CD8-positive, alpha-beta T cell (primary cell): ENCODE measurements at places on chromosomes 6 and 20.

DNA sequence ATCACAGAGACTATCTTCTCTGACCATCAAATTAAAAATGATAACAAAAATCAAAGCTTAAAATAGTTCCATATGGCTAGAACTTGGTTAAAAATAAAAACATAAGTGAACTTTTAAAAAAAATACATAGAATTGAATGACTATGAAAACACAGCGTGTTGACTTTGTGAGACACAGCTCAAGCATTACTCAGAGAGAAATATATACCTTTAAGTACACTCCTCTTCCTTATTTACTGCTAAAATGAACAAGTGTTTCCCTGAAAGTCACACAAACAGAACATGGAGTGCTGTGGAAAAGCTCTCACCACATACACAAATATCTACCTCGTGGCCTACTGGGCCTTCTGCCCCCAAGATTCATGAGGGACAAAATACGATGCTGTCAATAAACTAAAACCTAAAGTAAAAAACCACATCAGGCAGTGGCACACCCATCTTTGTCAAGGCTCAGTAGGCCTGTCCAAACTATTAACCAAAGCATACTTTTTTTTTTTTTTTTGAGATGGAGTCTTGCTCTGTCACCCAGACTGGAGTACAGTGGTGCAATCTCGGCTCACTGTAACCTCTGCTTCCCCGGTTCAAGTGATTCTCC lies 7.5 kb downstream of the FAXC start:
- DNase-seq: no peak

- DNase-seq: no peak
Observed at GRCh38 chr6:43393602-43394001, 24.2 kb upstream of the ZNF318 start.

- no peak for DNase-seq
Observed at GRCh38 chr6:30849903-30850651, 34.2 kb upstream of the DDR1 start.

DNA sequence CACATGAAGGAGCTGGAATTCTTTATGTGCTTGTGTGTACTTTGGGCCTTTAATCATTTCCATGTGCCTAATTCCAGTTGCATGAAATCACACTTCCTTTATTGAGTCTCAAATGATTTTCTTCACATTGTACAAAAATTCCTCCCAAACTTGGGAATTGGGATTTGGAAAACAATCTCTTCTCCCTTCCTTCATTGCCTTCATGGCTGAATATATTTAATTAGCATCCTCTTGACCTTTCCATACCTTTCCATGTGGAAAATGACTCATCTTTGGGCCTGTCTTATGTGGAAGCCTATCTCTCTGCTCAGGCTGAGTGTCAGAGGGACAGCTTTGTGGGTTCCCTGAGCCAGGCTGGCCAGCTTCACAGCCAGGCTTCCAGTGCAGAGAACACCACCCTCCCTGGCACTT lies 33.0 kb upstream of the CDH4 start:
- DNase-seq: no peak

GRCh38 chr20:22160101-22160652 lies 424.2 kb downstream of the FOXA2 start:
- DNase-seq: no peak

DNA sequence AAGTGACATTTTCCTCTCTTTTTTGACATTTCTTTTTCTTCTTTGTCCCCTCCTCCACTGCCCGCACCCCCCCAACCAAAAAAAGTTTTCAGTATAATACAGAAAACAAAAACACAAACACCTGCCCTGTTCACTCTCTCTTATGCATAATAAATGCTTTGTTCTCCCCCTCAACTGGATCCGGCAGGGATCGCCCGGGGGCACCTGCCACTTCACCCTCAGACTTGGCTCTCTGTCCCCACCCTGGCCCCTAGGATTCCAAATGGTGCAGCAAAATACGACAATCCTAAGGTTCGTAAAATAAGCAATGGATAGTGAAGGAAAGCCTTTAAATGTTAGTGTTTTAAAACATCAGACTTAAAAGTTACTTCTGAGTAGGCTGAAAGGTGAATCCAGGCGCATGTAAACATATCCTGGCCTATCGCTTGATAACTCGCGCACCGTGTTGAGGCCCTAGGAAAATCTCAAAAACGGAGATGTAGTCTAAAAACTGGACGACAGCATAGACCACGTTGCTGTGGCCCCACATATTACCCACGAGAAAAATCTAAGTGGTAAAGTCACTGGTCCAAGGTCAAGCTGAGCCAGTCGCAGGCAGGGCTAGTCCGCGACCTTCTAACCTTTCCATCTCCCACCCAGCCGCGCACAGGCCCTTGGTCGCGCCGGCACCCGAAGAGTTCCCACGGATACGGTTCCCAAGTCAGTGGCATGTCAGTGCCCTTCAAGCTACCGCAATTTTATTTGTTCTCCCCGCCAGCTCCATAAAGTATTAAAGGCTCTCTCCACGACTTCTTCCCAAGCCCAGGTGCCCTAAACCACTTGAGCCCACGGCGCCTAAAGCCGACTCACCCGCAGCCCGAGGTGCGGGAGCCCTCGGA lies 130.8 kb downstream of the OGFRL1 start:
- DNase-seq: no peak

- no peak for DNase-seq
Observed at GRCh38 chr6:110816677-110817076, 1.4 kb upstream of the CDK19 start.

- DNase-seq: peak; percentile 51
Observed at GRCh38 chr6:143513410-143513809, 1.9 kb upstream of the FUCA2 start.

GRCh38 chr6:158405933-158406332 lies 93.7 kb downstream of the TULP4 start:
- DNase-seq: no peak

- DNase-seq: no peak
Observed at GRCh38 chr6:164996838-164997237, 312.6 kb downstream of the C6orf118 start.

- DNase-seq: no peak
Observed at GRCh38 chr20:47235111-47235510, 121.4 kb downstream of the ZMYND8 start.

GRCh38 chr6:45072016-45072415 lies 256.1 kb upstream of the RUNX2 start:
- no peak for DNase-seq

- DNase-seq: no peak
Observed at GRCh38 chr6:83518816-83519480, 6.6 kb downstream of the PRSS35 start.

- DNase-seq: peak; percentile 3
Observed at GRCh38 chr20:34215711-34216381, 25.4 kb upstream of the ASIP start.

GRCh38 chr20:42795111-42795695 lies 394.5 kb downstream of the PTPRT start:
- DNase-seq: no peak

DNA sequence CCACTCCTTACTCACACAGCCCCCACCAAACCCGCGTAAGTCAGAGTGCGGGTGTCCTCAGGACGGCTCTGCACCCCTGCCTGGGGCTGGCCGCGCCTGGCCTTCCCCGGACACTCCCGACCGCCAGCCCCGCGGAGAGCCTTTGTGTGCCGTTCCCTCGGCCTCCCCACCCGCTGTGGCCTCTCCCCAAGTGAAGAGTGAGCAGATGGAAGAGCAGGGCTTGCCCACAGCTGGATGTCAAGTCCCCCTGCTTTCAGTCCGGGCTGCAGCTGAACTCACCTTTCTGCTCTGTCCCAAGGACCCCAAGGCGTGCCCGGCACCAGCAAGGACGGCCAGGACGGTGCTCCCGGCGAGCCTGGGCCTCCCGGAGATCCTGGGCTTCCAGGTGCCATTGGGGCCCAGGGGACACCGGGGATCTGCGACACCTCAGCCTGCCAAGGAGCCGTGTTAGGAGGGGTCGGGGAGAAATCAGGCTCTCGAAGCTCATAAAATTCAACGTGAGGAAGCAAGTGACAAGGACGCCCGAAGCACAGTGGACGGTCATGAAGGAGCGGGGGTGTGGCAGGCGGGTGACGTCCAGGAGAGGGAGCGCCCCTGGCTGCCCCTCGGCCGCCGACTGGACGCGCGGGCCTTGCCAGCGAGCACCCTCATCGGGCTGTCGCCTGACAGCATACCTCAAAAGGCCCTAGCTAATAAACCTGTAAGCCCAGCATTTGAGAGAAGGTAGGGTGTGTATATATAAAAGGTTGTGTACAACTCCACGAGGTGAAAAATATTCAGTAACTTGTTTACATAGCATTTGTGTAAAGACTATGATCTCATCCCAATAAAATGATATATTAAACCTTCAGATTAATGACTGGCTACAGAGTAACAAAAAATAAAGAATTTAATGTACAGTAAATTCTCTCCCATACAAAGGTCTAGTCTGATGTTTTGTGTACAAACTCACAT lies 21.1 kb downstream of the TCFL5 start:
- DNase-seq: no peak

DNA sequence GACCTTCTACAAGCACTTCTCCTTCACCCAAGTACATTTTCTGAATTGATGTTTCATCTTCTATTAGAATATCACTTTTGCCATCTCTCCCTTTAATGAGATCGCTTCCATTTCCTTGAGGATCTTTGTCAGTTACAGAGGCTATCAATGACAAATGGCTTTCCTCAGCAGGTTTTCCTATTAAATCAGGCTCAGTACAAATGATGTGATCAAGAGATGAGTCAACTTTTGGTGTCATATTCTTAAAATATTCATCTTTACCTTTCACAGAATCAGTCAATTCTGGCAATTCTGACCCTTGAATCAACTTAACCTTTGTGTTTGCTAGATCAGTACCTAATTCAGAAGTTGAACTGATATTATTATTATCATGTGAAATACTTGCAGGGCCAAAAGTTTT lies 37.3 kb downstream of the DST start:
- DNase-seq: no peak

- DNase-seq: no peak
Observed at GRCh38 chr6:129279343-129280292, 396.7 kb downstream of the LAMA2 start.

DNA sequence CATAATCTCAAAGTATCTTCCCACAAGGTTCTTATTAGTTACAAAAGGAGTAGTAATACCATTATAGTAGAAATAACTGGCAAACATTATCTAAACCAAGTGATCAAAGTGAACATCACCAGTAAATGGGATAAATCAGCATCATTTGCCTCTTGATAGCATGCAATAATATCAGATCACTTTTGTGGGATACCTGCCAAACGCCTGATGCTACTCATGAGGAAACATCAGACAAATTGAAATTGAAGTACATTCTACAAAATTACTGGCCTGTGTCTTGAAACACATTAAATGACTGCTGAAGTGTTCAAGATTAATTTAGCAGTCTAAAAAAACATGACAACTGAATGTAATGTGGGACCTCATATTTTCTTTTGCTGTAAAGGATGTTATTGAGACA lies 208.1 kb downstream of the TINAG start:
- DNase-seq: no peak

- no peak for DNase-seq
Observed at GRCh38 chr20:17651129-17651759, 30.8 kb downstream of the RRBP1 start.

DNA sequence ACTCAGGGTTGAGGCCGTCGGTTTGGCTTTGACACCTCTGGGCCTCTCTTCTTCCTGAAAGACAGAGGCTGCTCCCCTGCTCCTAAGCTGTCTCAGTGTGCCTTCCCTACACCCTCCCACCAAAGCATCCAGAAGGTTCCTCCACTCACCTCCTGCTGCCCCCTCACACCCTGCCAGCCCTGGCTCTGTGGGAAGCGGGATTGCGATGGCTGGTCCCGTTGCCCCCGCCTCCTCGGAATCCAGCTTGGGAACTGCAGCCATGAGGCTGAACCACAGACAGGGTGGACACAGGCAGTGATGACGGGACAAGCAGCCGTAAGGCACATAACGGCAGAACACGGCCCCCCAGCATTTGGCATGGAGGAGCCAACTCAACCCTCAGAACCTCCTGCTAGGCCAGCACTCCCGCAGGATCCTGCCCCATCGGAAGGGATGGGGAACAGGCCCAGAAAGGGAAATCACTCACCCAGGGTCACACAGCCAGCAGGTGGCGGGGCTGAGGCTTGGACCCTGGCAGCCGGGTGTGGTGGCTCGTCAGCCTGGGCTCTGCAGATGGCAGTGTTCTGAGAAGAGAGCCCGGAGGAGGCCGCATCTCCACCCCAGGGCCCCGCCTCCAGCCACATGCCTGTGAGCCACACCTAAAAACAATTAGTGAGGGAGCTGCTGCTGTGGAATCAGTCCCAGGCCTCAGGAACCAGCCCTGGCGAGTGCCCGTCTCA lies 139.6 kb downstream of the PHACTR3 start:
- DNase-seq: no peak

GRCh38 chr6:52326540-52327364 lies 35.2 kb upstream of the PAQR8 start:
- DNase-seq: no peak

DNA sequence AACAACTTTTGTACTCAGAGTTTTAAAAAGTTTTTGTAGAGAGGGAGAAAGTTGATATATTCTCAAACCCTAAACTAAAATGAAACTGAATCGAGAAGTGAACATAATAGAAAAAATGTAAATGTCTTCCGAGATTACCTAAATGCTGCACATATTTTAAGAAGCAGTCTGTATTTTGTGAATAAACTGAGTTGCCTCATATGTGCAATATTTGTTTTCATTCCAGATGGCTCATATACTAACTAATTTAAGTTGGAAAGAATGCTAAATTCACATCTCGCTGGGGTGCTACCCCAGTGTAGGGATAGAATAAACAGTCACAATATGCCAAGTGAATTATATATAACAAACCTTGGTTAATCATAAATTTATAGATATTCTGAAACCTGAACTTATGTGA lies 285.9 kb upstream of the THEMIS start:
- no peak for DNase-seq

DNA sequence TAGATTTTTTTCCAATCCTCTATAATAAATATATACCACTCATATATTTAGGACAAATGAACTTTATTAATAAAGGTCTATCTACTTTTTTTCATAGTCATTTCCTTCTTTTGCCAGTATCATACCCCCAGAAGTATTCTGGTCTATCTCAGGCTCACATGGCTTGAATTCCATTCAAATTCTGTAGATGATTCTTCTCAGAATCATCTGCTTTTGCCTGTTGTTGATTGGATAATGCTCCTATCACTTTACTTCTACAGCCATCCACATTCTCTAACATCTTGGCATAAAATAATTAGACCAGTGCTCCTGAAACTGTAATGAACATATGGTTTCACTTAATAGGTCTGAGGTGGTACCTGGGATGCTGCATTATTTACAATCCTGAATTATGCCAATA lies 121.2 kb downstream of the GFRAL start:
- no peak for DNase-seq

- DNase-seq: no peak
Observed at GRCh38 chr6:7311917-7312615, 933 bp downstream of the SSR1 start.

- no peak for DNase-seq
Observed at GRCh38 chr6:137087902-137088301, 43.1 kb upstream of the IL20RA start.

DNA sequence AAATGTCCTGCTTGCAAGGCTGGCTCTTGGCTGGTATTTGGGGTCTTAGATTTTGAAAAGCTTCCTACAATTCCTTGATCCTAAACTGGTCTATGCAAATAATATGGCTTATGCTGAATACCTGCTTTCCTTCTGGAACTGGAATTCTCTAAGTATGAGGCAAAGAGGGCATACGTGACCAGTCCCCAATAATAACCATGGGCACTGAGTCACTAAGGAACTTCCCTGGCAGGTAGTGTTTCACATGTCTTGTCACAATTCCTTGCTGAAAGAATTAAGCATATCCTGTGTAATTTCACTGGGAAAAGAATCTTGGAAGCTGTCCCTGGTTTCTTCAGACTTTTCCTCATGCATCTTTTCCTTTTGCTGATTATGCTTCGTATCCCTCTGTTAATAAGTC lies 106.5 kb downstream of the MMS22L start:
- no peak for DNase-seq
